ENCODE measurements at places on chromosomes 6 and 20. TPM values are rescaled to one million over a fixed set of nuclear protein-coding genes. Genes with fewer than 3 reads are reported as not detected.

TINAG gene
- total RNA-seq = 0.29 TPM

RPS6KA2 gene
- total RNA-seq = 43.7 TPM

BPIFB6 gene
- total RNA-seq = not detected

GRCh38 chr20:9508240-9508661 is 6.1 kb upstream of the LAMP5 start:
- no peak for DNase-seq

DNA sequence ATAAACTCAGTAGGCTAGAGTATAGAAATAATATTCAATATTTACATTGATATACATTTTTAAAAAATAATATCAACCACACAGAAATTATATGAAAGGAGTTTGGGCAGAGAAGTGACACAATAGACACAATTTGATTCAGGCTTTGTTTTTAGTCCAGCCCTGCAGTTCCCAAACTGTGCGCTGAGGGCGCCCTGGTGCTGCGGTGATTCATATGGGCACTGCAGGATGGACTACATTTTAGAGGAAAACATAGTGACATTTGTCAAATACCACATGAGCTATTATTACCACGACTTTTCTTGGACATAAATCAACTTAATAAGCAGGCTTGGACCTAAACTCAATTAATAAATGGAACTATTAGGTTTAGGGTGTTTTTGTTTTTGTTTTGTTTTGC is 364.3 kb upstream of the ID4 start:
- no peak for DNase-seq

DNA sequence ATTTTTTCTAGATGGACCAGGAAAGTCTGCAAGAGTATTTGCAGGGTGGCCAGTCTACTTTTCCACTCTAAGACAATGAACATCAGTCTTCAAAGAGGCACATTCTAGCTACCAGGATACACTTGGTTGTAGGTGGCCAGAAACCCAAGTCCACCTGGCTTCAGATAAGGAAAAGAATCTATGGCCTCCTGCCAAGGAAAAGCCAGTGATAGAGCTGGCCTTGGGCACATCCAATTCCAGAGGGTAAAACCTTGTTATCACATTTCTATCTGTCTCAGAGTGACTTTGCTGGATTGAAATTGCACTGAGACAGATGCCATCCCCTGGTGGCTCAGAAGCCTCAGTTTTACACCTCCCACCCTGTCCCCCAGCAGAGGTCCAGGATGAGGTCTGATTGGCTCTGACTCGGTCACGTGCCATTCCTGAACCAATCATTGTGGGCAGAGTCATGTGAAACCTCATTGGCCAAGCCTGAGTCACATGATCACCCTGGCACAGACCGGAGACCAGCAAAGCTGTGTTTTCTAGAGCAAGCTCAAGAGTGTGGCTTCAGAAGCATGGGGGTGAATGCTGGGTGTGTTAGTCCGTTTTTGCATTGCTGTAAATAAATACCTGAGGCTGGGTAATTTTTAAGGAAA is 497.4 kb upstream of the SULF2 start:
- no peak for DNase-seq

DNA sequence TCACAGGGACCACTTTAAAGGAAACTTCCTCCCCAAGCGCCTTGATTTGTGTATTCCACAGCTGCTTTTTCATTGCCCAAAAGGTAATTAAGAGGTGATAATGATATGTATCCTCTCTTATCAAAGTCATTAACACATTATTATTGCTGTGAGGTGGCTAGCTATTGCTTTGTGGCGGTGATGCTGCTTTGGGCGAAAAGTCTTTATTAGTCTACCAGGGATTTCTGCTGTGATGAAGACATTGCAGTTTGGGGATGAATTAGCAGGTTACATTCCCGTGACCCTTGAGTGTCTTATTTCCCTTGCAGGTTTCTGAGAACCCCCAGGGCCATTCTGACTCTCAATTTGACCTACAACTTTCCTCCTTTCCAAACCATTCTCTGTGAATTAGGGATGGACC is 143.4 kb upstream of the SOX4 start:
- no peak for DNase-seq

DNA sequence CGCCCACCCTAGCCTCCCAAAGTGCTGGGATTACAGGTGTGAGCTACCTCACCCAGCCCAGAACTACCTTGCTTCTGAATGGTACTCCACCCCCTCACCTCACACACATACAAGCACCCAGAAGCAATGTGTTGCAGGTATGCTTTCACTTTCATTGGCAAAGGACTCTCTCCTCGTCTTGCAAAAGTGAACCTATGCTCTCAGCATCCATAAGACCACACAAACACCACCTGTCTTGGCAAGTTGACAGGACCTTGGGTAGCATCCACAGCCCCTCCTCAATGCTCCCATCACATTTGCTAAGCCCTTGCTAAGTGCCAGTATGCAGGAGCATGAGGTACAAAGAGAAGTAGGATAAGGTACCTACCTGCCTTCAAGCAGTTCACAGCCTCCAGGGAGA is 3.7 kb downstream of the KIF13A start:
- DNase-seq = no peak

GRCh38 chr20:62808211-62808865 is 3.7 kb downstream of the OGFR start:
- peak; percentile 46 for DNase-seq
